Stimulated activated CD4-positive, alpha-beta T cell treated with anti-CD3 and anti-CD28 coated beads, Interleukin-1b, Interleukin-23, amount 100 ng/mL, for 1 hour (primary cell): ENCODE measurements at places on chromosomes 2 and 18.

DNA sequence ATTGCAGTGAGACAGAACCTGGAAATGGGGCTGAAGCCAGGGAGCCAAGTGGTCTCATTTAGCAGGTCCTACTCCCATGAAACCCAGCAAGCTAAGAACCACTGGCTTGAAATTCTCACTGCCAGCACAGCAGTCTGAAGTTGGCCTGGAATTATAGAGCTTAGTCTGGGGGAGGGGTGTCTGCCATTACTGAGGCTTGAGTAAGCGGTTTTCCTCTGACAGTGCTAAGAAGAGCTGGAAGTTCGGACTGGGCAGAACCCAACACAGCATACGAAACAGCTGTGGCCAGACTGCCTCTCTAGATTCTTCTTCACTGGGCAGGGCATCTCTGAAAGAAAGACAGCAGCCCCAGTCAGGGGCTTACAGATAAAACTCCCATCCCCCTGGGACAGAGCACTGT, 305.7 kb upstream of the SETBP1 start:
- DNase-seq: no peak

DNA sequence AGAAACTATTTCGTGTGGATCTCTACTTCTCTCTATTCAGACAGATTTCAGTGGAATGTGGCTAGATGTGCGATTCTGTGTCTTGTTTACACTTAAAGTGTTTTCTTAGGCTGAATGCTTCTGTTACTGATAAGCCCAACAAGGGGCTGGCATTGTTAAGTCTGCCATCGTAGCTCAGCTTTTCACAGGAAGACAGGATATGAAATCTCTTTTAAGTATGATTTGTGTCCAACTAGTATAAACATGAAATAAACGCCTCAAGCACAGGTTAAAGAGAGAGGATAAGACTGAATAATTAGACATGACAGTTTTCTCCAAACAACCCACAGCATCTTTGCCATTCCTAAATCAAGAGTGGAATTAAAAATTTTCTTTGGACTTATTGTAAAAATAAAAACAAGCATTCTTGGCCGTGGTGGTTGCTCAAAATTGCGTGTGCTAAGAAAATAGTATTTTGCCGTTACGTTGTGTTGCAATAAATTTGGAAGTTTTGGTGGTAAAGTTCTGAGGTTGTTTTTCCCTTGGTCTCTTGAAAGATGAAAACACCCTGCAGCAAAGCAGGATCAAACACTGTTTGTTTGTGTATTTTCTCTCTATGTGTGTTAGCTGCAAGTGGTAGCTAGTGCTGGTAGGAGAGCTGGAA, 1.0 kb downstream of the VIT start:
- no peak for DNase-seq

GRCh38 chr2:120028795-120029194, 15.9 kb downstream of the EPB41L5 start:
- no peak for DNase-seq

- DNase-seq: no peak
Observed at GRCh38 chr2:60973705-60974104, 43.8 kb upstream of the PEX13 start.

DNA sequence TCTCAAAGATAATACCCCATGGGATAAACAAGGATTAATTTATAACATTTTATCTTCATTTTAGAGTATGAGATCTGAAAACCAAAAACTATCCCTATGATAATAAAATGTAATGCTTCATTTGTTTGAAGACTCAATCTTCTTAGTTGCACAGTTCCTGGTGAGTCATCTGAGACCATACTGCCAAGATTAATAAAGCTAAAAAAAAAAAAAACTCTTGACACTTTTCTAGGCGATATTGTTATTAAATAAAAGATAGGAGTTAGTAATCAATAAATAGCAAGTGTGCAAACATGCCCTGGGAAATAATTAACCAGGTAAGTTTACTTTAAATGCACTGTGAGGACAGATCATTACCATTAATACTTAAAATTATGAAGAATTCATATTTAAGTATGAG, 83.9 kb downstream of the RPE start:
- no peak for DNase-seq

- DNase-seq: no peak
Observed at GRCh38 chr2:86648681-86649080, 25.0 kb upstream of the RNF103 start.
